ENCODE measurements at places on chromosomes 13 and 19.

DNA sequence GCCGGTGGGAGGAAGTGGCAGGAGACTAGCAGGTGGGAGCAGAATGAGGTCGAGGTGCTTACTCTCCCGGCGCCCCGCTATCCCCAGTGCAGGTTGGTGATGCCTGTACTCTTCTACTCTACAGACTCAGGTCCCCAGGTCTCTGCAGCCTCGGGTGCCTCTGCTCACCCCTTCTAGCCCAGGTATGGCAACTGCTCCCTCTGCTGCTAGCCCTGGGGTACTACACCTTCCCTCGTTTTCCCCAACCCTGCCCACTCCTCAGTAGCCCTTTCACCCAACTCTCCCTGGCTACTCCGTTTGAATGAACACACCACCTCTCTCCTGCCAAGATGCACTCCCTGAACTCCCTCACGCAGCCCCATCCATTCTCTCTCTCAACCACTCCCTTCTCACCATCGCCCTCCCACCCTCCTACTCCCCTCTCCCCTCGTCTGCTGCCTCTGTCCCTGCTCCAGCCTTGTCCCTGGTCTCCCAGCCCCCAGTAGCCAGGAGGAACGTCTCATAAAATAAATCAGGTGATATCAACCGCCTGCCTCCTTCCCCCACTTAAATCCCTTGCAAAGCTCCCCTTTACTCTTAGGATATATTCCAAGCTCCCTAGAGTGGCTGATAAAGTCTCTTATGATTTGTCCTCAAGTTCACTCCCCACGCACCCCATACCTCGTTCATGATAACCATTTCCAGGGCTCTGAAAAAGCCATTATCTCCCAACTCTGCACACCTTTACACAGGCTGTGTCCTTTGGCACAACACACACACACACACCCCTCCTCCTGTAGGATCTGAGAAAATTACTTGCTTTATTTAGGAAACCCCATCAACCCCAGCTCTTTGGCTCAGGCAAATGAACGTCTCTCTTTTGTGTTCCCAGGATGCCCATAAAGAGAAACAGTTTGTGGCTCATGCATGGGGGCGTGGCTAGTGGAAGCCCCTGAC, 8.2 kb upstream of the MEIS3 start:
- DNase-seq = peak; percentile 69

DNA sequence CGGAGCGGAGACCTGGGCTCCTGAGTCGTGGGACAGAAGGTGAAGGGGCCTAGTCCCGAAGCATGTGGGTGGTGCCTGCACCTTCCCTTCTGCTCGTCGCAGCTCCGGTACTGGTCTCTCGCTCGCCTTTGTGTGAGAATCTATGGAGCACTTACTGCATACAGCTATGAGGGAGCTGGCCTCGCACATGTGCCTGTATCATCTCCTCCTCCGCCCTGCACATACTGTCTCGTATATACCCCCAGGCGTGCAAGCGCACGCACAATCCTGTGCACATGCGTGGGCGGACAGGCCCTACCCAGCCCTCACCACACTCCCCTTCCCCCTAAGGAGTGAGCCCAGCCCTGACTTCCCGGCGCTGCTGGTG, 8.7 kb downstream of the PIK3R2 start:
- DNase-seq = no peak

DNA sequence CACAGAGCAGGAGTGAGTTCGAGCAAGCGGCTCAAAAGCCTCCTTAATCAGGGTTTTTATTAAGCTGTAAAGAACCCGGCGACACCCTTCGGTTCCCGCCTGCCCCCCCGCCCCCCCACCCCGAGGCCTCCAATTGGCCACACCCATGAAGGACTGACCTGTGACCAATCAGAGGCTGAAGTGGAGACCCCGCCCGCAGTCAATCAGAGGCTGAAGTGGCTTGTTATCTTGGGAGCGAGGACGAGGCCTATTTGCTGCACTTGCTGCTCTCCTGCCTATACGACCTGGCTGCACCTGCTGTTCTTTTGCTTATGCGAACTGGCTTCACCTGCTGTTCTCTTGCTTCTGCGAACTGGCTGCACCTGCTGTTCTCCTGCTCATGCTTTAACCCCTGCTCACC, 844.9 kb downstream of the OLFM4 start:
- no peak for DNase-seq

DNA sequence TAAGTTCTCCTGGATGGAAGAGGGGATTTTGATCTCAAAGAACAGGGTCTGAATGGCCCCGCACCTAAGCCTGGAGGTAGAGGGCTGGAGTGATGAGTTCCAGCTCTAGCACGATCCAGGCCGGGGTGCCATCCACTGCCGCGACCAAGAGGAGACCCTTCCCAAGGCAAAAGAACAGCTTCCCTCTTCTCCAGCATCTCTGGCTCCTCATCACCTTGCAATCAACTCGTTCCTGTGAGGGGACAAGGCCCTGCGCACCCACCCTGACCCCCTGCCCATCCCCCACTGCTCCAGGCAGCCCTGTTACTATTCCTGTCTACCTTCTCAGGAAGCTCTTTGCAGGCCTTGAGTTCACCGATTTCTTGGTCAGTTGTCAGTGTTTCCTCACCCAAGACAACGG, 17.8 kb downstream of the COL4A1 start:
- no peak for DNase-seq

DNA sequence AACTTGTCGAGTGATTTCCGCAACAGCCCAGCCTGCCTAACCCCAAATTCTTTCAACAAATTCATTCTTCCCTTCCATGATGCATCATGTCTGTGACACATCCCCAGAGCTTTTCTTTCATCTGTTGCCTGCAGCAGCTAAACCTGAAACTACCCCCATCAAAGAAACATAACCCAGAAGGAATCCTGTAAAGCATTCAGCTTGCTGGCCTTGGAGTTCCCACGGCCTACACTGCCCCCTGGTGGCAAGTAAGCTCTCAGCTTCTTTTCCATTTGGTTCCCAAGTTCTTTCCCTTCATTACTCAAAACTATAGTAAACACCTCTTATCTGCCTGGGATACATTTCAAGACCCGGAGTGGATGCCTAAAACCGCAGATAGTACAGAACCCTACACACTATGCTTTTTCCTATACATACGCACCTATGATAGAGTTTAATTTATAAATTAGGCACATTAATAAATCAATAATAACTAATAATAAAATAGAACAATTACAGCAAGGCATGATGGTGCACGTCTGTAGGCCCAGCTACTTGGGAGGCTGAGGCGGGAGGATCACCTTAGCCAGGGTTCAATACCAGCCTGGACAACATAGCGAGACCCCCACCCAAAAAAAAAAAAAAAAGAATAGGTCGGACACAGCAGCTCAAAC, 7.4 kb downstream of the ETHE1 start:
- DNase-seq = peak; percentile 67

- no peak for DNase-seq
Observed at GRCh38 chr19:54099190-54099902, 1.3 kb downstream of the OSCAR start.

GRCh38 chr13:41916173-41916954, 44.5 kb downstream of the VWA8 start:
- DNase-seq = no peak

DNA sequence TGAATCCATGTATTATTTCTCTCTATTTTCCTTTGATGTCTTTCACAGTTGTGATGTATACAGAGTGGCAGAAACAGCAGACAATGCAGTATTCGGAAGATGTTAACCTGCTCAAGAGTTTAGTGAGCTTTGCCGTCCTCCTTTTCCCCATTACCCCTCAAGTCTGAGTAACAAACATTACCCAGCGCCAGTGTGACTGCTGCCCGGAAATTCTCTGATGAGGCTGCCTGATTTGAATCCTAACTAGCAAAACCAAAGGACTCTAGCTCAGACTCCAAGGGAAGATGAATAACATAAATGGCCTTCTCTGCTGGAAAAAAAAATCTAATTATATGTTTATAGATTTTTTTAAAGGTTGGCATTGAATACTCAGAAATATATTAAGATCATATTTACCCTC, 247.3 kb upstream of the SOX21 start:
- no peak for DNase-seq

- no peak for DNase-seq
Observed at GRCh38 chr19:3098141-3098514, 4.0 kb downstream of the GNA11 start.

- DNase-seq = no peak
Observed at GRCh38 chr13:38365661-38366060, 16.0 kb downstream of the UFM1 start.

DNA sequence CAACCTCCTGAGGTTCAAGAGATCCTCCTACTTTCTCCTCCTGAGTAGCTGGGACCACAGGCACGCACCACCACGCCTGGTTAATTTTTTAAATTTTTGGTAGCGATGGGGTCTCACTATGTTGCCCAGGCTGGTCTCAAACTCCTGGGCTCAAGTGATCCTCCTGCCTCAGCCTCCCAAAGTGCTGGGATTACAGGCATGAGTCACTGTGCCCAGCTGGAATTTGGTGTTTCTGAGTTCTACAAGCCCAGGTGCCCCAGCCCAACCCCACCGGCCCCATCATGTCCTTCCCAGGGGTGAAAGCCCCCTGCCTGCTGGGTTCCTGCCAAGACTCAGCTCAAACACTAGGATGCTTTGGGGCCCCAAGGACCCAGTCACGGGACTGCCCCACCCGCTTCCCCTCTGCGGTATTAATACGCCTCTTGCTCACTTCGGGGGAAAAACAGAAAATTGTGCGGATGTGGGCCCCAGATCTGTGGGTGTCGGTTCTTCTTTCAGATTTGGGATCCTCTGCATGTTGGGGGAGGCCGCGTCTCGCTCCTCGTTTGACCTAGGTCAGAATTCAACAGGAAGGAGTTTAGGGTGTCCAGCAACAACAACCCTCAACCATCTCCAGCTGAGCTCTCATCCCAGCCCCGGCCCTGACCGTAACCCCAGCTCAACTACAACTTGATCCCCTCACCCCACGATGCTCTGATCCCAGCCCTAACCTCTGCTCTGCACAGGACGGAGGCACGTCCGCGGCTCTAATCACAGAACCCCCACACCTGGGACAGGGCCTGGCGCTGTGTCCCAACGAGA, 3.7 kb upstream of the FCER2 start:
- DNase-seq = no peak

- no peak for DNase-seq
Observed at GRCh38 chr13:22082030-22082429, 411.2 kb downstream of the FGF9 start.

DNA sequence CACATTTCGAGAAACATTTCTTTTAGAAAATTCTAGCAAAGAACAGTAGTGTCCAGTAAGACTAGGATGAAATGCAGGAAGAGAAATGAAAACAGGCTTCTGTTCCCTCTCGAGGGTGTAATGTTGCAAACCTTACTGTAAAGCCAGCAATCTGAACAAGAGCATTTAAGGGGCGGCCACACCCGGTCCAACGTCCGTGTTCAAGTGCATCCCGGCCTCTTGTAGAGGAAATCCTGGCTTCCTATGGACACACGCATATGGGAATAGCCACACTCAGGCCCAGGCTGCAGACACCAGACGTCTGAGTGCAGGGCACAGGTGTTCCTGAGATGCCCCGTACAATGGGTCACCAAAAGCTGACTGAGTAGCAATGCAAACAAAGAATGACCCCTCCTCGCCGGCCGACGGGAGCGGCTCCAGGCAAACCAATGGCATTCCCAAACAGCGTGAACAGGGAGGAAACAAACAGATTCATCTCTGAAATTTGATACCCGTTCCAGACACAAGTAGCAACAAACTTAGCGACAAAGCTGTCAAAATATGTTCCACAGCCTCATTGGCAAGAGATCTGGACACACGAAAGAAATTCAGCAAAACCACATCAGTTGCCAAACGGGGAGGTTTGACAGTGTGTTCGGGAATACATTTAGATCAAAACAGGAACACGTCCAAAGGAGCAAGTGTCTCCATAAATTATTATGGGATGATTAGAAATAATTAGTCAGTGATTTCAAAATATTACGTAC, 278.6 kb upstream of the TSHZ3 start:
- no peak for DNase-seq

DNA sequence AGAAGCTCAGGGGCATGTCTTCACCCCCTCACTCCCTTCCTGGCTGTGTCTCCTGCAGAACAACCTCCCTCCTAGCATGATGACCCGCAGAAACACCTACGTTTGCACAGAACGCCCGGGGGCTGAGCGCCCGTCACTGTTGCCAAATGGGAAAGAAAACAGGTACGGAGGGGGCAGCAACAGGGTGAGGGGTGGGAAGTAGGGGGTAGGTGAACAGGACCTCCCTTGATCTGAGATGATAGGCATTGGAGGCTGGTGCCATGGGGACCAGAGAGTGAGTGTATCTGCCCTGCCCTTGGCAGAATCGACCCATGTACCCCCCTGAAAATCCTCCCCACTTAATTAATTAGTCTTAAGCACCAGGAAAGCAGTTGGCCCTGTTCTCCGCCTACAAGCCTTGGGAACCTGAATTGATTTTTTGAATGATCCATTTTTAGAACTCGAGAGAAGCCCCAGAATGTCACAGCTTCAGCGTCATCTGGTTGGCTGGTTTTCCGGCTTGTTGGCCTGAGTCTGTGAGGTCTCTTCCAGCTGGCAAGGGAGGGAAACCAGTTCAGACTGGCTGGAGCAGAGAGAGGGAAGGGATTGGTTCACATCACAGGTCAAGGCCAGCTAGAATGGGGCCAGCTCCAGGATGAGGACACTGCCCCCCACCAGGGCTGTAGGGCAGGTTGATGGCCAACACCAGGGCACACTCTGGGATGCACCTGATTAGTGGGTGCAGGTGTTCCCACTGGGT, 28.2 kb downstream of the CKM start:
- DNase-seq = no peak

DNA sequence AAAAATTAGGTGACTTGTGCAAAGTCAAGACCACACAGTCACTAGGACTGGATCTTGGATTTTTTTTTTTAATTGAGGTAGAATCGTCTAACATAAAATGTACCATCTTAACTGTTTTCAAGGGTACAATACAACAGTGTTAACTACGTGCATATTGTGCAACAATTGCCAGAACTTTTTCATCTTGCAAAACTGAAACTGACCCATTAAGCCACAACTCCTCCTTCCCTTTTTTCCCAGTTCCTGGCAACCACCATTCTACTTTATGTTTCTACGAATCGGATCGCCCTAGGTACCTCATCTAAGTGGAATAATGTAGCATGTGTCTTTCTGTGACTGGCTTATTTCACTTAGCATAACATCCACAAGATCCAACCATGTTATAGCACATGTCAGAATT, 37.5 kb upstream of the POMP start:
- DNase-seq = no peak

- DNase-seq = no peak
Observed at GRCh38 chr19:56153507-56153906, 12.4 kb downstream of the ZNF444 start.

GRCh38 chr19:5132206-5132560, 163.3 kb downstream of the KDM4B start:
- DNase-seq = peak; percentile 40

DNA sequence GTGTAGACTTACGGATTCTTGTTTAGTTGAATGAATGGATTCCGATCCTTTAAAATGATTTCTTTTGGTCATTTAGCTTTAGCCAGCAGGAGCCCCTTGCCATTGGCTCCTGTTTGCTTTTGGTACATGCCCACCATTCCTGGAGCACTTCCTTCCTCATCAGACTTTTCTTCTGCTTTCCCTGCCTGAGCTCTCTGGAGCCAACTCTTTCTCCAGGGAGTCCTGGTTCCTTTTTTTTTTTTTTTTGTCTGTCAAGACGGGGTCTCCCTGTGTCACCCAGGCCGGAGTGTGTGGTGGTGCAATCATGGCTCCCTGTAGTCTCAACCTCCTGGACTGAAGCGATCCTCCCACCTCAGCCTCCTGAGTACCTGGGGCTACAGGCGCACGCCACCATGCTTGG, 37.8 kb downstream of the SMARCA4 start:
- DNase-seq = no peak

Data from NCI-H2227 treated with DMSO at 0.1 percent for 48 hours (cell line).